ENCODE measurements at places on chromosomes 2 and 18.

DNA sequence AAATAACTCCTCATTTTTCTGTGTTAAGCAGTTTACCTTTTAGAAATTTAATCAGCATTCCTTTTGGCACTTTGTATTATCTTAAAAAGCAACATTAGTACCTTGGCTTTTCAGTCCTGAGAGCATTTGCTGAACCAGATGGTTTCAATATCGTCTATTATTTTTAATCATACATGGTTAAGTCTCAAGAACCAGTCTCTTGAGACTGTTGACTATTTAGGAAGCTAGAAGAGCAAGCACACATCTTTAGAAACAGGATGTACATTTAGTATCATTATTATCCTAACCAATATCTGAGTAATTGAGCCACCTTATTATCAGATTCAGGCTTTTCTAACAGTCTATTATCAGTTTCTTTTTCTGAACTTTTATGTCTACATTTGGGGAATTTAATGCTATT lies 28.2 kb upstream of the ZEB2 start:
- no peak for DNase-seq

DNA sequence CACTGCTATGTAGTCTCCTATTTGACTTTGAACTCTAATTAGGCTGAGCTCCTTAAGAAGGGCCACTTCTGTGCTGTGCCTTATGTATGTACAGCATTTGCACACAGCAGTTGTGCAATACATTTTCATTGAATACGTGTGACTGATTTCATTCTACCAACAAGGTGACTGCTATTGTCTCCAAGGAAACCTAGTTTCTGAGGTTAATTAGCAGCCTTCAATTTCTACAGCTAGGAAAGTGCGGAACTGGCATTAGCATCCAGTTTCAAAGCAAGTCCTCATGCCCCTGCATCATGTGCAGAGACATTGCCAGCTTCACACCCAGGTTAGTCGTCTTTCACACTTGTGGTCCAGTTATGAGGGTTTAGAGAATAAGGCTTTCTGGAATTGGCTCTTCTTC lies 58.6 kb downstream of the NCK2 start:
- no peak for DNase-seq

- DNase-seq = no peak
These were observed 37.6 kb downstream of the IL1R2 start for GRCh38 chr2:102029405-102029804.

- no peak for DNase-seq
These were observed 82.2 kb downstream of the KLF7 start for GRCh38 chr2:207083361-207084110.

DNA sequence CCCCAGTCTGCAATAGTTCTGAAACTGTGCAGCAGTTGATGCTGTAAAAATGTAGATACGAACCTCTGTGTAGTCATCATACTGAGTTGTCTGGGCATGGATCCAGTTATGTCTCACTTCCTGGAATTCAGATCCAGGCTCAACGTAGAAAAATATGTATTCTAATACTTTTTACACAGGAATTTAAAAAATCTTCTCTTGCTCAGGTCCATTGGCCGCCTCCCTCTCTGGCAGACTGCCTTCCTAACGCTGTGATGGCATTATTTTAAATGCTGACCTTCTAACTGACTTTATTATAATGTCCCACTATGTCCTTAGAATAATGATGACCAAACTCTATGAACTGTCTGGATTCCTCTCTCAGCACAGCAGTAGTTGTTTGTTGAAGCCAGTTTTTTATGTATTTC lies 119.6 kb downstream of the FEZ2 start:
- no peak for DNase-seq

GRCh38 chr18:25544546-25545287 lies 192.8 kb upstream of the ZNF521 start:
- DNase-seq = no peak

- DNase-seq = no peak
These were observed 167.9 kb downstream of the TRIM43 start for GRCh38 chr2:95759481-95760246.

- DNase-seq = no peak
These were observed 75.8 kb upstream of the TCF7L1 start for GRCh38 chr2:85057226-85057962.

- no peak for DNase-seq
These were observed 84.0 kb downstream of the LYPD6B start for GRCh38 chr2:149122516-149122915.

DNA sequence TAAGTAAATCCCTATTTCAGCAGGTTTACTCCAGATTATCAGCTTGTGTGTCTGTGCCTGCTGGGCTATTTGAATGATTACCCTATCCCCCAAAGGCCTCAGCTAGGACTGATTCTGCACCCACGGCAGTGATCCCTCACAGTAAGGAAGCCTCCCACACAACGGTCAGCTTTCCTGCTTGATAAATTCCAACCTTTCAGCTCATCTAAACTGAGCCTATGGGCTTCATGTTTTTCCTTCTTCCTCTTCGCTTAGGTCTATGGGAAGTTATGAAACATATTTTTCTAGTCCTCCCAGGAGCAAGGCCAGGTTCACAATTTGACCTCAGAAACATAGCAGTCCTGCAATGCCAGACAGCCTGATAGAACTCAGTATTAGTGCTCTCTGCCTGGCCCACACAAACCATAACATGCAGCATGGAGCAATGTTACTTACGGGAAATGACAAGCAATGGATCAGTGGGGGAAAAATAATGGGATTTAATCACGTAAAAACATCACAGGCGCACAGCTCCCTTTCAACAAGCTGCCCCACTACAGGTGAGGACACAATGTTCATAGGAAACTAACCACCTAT lies 170.9 kb downstream of the ZNF521 start:
- DNase-seq = no peak

DNA sequence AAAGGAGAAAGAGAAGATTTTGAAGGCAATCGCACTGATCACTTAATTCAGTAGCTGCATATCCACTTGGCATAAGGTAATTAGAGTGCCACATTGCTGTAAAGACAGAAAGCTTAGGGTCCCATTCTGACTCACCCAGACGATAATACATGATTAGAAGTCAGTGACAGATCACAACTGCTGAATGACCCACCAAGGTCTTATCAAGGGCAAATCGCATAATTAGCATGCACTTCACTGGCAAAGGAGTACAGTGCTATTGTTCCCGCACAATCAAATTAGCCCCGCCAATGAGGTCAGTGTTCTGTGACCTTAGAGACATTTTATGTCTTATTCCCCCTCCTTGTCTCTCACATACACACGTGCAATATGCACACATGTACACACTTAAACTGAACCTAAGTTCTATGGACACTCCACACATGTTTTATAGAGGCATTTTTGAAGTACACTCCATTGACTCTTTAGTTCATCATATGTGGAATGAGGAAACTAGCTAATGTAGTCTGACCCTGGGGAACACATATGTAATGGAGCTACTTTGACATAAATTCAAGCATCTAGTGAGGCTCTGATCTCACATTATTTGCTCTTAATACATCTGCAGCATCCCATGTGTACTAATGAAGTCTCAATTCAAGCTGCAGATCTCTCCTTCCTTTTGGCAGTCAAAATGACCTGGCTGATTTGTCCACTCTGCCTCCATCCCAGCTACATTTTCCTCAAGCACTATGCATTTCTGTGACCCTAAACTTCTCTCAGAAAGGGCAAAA lies 673.8 kb upstream of the FANCL start:
- no peak for DNase-seq

- DNase-seq = no peak
These were observed 417.0 kb downstream of the TXNL1 start for GRCh38 chr18:56221195-56222065.

Measured in stimulated activated CD8-positive, alpha-beta memory T cell treated with anti-CD3 and anti-CD28 coated beads, Interleukin-7, amount 100 ng/mL, for 1 hour (primary cell).